ENCODE measurements at places on chromosomes 5 and 9.

- no peak for DNase-seq
Observed at GRCh38 chr5:169085636-169086035, 215.3 kb downstream of the SLIT3 start.

DNA sequence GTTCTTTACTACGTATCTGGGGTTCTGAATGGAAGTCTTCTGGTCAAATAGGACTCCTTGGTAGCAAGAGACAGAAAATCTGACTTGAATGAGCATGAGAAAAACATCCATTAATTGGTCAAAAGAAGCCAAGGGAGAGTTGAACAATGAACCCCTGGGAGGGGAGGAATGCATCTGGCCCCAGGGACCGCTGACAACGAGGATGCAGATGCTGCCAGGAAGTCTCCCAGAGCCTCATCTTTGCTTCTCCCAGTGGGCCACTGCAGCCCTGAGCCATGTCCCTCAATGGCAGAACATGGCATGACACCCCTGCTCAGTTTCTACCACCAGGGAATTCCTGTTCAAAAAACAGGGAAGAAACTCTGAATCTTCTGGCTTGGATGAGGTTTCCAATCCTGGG is 50.5 kb upstream of the ICE1 start:
- no peak for DNase-seq

DNA sequence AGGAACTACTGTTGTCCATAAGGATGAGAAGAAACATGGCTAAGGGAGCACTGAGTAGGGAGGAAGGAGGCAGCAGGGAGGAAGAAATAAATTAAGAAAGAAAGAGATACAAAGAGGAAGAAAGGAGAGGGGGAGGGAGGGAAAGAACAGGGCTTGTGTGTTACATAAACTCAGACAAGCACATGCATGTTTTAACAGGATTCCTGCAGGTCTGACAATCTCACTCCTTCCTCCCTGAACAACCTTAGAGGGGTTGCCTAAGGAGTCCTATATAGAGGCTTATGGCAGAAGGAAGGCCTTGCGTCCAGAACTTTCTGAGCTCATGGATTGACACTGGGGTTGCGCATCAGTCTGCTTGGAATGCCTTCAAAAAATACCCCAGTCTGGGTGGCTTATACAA is 4.2 kb upstream of the KCNIP1 start:
- no peak for DNase-seq

DNA sequence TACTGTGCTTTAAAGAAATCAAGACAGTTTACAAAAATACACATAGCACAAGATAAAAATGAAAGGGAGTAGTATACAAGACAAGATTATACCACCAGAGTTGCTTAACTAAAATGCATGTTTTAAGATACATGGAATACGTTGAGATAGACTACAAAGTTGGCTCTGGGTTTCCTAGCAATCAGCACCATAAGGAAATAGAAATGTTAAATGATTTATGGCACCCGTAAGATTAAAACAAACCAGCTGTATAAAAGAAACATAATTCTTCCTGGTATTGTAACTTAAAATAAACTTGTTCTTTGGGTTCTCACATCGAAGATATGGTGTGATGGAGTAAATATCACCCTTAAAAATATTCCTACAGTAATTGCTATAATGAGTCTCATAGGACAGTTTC is 9.9 kb upstream of the CSNK1G3 start:
- no peak for DNase-seq

GRCh38 chr9:33291031-33291397 is 698 bp downstream of the NFX1 start:
- DNase-seq = no peak

- DNase-seq = no peak
Observed at GRCh38 chr5:122350496-122350895, 38.5 kb downstream of the SNCAIP start.

- no peak for DNase-seq
Observed at GRCh38 chr5:66963559-66963971, 233.0 kb downstream of the CD180 start.

DNA sequence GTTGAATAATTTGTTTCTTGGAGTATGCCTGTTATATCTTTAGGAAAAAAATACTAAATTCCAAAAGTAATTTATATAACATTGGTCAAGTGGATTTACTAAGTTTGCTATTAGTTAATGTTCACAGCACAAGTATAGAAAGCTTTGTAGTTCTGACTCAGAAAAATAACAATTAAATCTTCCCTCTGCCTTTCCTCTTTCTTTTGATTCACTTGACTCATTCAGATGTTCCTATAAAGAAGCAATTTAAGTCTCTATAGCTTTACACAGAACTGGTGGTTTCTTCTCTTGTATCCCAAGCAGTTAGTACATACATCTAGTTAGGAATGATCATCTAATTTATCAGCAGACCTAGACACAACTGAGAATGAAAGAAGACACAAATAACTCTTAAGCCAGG is 4.5 kb upstream of the CDC42SE2 start:
- no peak for DNase-seq

- no peak for DNase-seq
Observed at GRCh38 chr5:163574472-163575440, 69.3 kb downstream of the MAT2B start.

DNA sequence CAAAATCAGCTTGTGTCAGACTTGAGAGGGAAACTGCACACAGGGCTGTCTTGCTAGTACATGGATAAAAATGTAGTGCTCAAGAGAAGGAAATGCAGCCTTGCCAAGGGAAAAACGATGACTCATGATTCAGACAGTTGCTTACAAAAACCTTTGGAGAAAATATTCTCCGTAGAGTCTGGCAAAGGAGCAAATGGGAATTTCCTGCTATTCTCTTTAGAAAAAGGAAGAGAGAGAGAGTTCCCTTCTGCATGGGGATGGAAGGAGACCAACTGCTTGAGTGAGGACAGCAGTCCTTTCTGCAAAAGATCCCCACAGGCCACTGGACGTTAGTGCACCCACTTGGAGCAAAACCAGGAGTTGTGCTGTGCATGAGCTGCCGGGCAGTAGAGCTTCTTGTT is 7.6 kb downstream of the IFNB1 start:
- DNase-seq = no peak

DNA sequence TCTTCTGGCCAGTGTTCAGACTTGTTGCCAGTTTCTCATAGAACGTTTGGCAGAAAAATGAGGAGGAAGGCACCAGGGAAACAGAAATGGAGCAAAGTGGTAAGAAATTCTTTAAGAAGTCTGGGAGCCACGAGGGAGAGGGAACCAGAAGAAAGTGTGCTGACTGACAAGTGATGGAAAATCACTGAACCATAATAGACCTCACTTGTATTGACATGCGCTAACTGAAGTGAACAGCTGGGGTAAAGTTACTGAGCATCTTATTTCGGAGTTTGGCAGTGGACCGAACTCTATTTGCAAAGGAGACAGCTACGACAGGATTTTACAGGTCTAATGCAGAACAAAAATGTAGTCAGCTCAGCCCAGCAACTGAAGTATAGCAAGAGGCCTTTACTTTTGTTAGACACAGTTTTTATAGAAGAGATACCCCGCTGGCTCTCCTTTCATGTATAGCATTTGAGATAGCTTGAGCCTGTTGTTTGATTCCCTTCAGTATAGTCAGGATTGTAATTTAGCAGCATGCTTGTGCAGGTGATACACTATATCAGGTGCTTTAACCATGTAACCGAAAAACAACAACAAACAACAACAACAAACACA is 53.6 kb downstream of the HMHB1 start:
- no peak for DNase-seq
